ENCODE measurements at places on chromosomes 5 and 9.

DNA sequence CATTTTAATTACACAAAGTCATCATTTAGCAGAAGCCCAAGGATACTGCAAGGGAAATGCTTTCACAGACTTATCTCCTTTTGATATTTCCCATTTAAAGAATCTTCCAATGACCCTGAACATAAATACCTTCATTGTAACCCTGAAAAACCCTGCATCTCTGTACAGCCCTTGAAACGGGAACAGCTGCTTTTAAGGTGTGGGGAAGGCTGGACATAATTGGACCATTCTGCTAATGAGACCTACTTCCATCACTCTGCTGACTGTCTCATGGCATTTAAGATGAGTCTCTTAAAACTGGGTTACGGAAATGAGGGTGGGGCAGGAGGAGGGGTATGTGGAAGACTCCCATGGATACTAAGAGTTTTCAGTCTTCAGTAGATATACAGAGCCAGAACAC lies 485.8 kb downstream of the BRINP1 start:
- DNase-seq: no peak

DNA sequence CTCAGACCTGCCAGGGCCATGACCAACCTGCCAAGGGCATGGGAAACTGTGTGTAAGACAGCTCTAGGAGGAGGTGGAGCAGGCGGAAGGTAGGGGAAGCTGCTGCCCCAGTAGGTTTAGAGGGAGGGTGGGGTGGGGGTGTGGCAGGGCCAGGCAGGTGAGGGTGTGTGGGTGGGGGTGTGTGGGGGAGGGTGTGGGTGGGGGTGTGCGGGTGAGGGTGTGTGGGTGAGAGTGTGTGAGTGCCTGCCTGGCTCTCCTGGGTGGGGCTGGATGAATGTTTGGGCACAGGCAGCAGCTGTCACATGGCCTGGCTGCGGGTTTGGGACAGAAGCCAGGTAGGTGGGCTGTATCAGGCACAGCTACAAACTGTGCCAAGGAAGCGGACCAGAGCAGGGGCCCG lies 8.8 kb upstream of the N4BP3 start:
- DNase-seq: peak; percentile 24

- no peak for DNase-seq
These were observed 135.9 kb upstream of the FBN2 start for GRCh38 chr5:128673970-128674369.

- DNase-seq: no peak
These were observed 18.7 kb upstream of the C5orf46 start for GRCh38 chr5:147925020-147925419.

- DNase-seq: no peak
These were observed 16.0 kb upstream of the ZCCHC7 start for GRCh38 chr9:37104183-37104889.

DNA sequence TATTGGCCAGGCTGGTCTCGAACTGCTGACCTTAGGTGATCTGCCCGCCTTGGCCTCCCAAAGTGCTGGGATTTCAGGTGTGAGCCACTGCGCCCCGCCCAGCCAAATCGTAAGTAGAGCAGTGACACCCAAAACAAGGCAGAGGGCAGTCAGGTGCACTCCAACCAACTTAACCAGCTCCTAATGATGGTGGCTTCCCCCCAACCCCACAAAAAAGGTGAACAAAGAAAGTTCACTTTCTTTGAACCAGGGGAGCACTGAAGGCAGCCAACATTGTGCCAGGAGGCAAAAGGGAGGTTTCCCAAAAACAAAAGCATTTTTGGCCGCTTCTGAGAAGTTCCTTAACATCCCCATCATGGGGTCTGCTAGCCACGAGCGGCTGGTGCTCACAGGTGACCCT lies 9.6 kb downstream of the GMCL2 start:
- no peak for DNase-seq

DNA sequence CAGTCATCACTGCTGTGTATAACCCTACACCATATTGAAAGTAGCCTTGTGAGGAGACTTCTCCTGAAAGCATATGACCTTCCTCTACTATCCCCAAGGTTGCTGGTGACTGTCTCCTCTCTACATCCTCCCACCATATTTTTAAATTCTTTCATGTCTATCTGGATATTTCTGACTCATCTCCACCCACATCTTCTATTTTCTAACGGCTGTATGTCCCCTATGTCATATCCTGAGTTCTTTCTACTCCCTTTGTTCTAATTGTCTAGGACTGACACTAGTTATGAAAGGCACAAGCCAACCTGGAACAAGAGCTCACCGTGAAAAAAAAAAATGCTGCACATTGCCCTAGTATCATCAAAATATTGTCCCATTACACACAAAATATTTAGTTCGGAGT lies 218.3 kb upstream of the ZNF462 start:
- no peak for DNase-seq

DNA sequence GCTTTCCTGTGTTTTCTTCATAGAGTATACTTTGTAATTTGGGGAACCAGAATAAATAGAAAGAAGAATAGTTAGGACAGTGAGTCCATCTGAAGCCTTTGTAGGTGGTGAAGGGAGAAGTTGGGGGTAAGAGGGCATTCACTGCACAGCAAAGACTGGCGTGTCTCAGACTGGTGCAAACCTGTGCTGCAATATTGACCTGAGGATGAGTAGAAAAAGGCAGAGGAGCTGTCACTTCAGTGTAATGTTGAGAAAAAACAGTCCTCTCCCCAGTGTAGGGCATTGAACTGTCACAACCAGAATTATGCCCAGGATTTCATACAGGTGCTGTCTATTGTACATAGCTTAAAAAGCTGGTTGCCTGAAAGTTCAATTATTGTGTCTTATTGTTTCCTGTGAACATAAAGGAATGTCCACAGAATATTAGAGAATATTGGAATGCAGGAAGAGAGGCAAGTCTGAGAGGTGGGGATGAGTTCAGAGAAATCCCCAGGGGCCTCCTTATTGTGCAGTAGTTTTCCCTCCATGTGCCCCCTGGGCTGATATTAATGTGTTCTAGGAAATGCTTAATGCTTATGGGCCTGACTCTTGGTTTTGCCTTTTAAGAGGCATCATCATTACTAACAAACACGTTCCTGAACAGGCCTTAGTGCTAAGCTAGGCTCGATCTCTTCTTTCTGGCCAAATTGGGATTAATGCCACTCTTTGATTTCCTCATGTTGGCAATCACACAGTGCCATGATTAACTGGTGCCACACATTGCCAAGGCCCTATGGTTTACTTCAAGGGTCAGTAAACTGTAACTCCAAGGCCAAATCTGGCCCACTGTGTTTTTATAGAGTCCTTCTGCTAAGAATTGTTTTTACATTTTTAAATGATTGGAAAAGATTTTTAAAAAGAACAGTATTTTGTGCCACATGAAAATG lies 34.0 kb downstream of the DAPK1 start:
- DNase-seq: no peak

DNA sequence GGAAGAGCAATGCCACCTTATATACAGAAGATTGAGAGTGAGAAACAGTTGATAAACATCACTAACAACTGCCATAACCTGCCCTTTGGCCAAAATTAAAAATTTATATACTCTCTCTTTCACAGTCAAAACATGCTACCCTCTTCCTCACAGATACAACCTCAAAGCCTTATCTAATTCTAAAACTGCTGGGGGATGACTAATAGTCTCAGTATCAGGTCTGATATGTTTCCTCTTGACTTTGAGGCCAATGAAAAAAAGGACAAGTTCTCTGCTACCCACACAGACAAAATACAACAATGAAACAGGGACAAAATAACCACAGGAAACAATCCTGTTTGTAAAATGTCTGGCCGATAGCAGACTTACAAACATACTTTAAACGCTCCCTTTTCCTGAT lies 485.6 kb upstream of the NUDT12 start:
- DNase-seq: no peak

- DNase-seq: no peak
These were observed 287.4 kb downstream of the ARHGAP26 start for GRCh38 chr5:143057580-143057999.

GRCh38 chr5:63247651-63248050 lies 669.0 kb downstream of the LRRC70 start:
- no peak for DNase-seq

All from body of pancreas (tissue), 4 donors.